Natural killer cell treated with Interleukin-12 subunit alpha and Interleukin-12 subunit beta and Interleukin-15 and Interleukin-18, amount 100 ng/mL, for 72 hours (primary cell): ENCODE measurements at places on chromosomes 16 and 17. TPM values are rescaled to one million over a fixed set of nuclear protein-coding genes. Genes with fewer than 3 reads are reported as not detected.

The LLGL2 gene
- 34.1 TPM for total RNA-seq

GRCh38 chr17:55117164-55117563 lies 147.6 kb upstream of the HLF start:
- DNase-seq = no peak

GRCh38 chr16:22312897-22313781 lies 15.9 kb downstream of the POLR3E start:
- DNase-seq = no peak

GRCh38 chr17:61205401-61205800 lies 194.2 kb upstream of the TBX2 start:
- no peak for DNase-seq

The VWA3A gene
- total RNA-seq = 0.67 TPM

The CD300H gene
- total RNA-seq = not detected

The TBC1D3I gene
- 0.67 TPM for total RNA-seq

The HYDIN gene
- not detected for total RNA-seq

DNA sequence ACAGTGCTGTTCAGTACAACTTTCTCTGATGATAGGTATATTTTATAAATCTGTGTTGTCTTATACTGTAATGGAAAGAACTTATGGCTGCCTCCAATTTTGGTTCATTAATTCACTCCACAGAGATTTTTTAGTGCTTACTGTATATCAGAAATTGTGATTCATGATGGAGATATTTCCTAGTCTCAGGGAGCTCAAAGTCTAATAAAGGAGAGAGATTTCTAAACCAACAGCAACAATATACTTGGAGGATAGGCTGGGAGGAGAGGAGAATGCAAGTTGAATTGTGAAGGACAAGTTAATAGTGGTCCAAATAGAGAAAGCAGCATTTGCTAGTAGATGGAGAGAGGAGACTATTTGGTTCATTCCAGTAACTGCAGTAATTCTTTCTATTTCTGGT lies 63.5 kb downstream of the TANC2 start:
- DNase-seq = no peak

GRCh38 chr16:57265850-57266530 lies 18.5 kb downstream of the PLLP start:
- DNase-seq = no peak

The ANKRD40CL gene
- not detected for total RNA-seq

DNA sequence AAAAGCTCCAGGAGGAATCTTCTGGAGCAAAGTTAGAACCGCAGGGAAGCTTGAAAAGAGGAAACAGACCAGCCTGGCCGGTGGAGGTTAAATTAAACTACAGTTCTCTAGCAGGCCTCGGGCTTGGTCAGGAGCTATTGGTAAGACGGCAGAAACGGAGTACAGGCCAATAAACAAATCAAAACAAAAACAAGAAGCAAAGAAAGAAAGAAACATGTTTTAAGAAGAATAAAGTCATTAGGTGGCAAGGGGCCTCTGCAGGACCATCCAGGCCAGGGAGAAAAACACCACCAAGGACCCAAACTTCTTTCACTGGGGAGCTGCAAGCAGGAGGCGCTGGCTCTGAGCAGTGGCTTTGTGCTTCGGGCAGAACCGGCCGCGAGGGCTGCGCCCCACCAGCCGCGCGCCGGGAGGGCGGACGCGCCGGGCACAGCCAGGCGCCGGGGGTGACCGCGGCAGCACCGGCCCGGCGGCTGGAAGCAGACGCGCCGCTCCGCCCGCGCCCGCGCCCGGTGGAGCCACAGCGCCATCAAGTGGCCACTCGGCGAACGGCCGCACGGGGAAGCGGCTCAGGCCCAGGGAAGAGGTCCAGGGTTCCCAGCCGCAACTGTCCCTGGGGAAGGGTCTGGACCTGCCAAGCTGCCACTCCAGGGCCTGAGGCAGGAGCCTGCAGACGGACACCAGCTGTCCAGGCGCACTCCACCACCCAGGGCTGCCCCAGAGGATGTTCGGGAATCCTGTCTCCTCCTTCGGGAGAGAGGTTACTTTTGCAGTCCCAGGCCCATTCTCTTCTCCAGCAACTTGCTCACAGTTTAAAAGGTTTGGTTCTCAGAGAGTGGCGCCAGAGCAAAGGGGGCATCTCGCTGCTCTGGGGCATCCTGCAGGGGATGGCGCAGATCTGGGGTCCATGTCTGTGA lies 419.4 kb downstream of the SOX9 start:
- peak; percentile 75 for DNase-seq

DNA sequence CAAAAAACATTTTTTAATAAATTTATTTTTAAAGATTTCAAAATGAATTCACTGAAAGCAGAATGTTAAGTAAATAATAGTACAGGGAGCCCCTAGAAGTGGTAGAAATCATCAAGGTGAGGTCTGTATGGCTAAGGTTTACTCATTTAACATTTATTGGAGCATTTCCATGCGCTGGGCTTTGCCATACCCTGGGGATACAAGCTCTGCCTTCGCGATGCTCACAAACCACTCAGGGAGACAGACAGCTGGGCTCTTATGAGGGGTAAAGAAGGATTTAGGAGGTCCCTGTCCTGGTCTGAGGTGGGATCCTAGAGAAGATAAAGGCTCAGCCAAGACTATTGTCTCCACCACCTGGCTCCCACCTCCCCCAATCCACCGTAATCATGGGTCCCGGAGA lies 11.3 kb upstream of the LPCAT2 start:
- DNase-seq = no peak

GRCh38 chr16:87671715-87672270 lies 69.5 kb downstream of the JPH3 start:
- no peak for DNase-seq

The RPH3AL gene
- 2.6 TPM for total RNA-seq

The ZNF629 gene
- total RNA-seq = 3.8 TPM

DNA sequence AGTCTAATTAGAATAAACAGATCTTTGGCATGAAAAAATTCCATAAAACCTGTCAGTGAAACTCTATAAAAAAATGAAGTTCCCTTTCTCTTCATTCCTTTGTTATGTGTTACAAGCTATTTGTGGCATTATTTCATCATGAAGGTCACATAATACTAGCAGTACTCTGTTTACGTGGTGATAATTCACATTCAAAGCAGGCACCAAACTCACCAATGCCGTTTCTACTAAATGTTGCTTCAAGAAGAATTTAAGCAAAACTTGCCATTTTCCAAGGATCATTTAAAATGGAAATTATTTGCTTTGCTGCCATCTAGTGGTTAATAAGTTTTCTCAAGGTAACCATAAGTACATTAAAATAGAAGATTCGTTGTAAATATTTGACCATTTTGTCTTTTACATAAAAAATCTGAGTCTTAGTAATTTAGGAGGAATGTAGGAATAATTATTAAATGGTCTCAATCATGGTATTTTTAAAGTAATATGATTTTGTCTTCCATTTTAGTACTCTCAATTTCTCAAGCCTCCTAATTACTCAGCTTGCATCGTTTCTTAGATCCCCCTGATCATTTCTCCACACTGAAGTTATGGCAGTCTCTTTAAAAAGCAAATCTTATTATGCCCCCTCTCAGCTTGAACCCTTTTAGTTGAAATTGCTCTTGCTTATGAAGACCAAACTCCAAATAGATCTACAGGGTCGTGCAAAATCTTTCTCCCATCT lies 80.8 kb downstream of the OMG start:
- no peak for DNase-seq

GRCh38 chr17:41939044-41939692 lies 8.8 kb downstream of the ODAD4 start:
- no peak for DNase-seq

The SHBG gene
- total RNA-seq = not detected

DNA sequence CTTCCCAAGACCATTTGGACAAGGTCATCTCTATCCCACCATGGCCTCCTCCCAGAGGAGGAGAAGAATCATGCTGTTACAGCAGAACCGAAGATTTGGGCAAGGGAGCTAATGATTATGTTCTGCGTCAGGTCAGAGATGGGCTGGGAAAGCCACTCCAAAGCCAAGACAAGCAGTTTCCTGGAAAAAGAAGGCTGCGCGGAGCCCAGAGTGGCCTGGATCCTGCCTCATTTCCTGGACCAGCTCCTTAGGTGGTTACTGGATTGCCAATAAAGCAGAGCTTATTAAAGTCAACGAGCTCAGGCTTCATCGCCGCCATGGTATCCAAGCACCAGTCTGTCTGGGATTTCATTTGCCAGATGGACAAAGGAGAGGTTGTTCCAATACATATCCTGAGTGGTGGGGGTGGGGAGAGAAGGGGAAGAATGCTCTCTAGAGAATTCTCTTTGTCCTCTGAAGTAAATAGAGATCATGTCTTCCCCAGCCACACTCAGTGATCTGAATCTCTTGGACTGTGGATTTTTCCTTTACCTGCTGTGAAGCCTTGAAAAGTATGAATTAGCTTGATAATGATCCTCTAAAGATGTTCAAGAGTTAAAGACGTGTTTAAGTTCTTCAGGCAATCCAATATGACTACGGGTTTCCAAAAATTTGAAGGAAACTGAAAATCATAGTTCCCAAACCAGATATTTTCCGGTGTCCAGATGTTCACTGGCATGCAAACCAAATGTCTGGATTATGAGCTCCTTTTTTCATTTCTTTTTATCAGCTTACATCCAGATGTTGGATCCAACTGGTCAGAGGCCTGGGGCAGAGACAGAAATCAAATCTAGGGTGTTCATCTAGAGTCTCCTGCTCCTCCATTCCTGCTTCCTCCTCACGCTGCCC lies 17.7 kb downstream of the PRAC1 start:
- DNase-seq = no peak

The ZDHHC7 gene
- total RNA-seq = 28.5 TPM

- no peak for DNase-seq
These were observed 705 bp downstream of the FOXK2 start for GRCh38 chr17:82519971-82520903.

DNA sequence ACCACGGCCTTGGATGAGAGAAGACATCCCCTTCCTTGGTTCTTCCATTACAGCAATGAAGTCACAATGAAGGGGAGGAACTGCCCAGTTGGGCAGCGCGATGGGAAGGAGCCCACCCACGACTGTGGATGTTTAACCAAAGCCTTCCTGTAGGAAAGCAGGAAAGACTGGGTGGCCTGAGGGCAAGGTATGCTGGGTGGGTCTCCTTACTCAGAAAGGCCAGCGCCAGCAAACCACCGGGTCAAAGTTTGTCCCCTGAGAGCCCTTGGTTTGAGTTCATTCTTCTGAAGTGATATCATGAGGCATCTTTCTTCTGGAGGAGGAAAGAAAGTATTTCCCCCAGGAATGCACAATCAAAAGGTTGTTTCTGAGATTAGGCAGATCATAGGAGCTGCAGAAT lies 105.2 kb downstream of the C16orf95 start:
- DNase-seq = no peak

The CRYBA1 gene
- not detected for total RNA-seq

- no peak for DNase-seq
These were observed 19.5 kb downstream of the USP7 start for GRCh38 chr16:8943966-8944759.

- DNase-seq = no peak
These were observed 23.4 kb downstream of the AXIN2 start for GRCh38 chr17:65537845-65538674.

- no peak for DNase-seq
These were observed 13.4 kb upstream of the SRSF1 start for GRCh38 chr17:58020401-58020800.

DNA sequence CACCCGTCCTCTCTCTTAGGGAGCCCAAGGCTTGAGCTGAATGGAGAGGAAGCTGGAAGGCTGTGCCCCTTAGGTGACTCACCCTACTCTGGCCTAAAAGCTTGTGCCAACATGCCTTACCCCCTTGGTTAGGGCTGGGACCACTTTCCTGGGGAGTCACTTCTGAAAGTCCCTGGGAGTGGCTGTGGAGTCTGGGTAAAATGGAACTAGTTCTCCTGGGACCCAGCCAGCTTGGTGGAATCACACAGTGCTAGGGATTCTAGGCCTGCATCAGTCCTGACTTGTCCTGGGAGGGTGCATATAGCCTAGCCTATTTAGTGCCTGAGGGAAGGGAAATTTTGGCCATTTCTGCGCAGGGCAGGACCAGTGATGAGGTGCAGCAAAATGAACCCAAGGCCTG lies 10.5 kb downstream of the MMP28 start:
- DNase-seq = no peak

The SPATA22 gene
- total RNA-seq = not detected

DNA sequence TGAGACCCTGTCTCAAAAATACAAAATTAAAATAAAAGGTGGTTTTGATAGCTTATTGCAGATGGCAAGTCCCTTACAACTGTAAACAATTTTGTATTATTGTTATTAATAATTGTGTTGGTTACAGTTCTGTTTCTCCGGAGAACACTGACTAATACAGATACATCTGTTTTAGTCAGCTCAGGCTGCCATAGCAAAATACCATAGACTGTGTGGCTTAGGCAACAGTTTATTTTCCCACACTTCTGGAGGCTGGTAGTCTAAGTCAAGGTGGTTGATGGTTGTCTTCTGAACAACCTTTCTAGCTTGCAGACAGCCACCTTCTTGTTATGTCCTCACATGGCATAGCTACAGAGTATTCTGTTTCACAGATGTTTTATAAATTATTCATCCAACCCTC lies 14.2 kb upstream of the IL21R start:
- DNase-seq = no peak

The TMC7 gene
- total RNA-seq = not detected

DNA sequence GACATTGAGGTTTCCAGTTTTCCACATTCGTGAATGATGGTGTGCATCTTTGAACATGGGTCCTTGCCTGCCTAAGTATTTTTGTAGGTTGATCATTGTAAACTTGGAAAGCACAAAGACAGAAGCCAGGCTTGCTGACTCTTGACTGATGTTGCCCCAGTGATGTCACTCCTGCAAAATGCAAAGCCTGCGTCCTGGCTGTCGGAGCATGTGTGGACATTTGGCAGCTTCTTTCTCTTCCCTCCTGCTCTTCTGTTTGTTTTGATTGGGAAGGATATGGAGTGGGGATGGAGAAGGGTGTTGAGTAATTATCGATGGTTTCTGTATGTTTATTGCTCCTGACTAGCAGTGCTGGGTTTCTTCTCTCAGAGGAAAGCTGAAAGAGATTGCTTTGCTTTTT lies 3.2 kb downstream of the NDE1 start:
- no peak for DNase-seq

- DNase-seq = no peak
These were observed 79.3 kb downstream of the SDR42E1 start for GRCh38 chr16:81931927-81932326.

DNA sequence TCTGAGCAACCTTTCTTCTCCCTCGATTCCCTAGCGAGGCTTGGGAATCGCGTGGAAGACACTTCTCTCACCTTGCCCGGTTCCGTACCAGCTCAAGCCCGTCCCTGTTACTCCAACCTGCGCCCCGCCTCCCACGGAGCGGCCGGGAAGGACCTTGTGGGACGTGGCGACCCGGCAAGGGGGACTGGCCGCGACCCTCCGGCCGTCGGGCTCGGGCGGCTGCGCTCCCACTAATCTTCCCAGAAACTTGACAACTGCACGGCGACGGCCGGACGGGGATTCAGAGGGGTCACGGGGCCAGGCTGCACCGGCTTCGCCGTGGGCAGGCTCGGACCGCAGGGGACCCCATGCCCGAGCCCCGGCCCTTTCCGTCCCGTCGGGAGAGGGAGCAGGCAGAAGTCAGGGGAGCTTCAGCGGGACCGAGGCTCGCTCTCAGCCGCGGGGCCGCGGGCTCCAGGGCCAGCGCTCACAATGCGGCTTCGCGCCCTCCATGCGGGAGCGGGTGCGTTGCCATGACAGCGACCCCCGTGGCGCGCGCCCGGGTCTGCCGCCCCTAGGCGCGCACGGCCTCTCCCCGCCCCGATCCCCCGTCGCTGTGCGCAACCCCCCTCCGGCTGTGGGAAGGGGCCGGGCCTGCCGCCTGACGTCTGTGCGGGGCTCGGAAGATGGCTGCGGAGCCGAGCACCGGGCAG lies at the start of gene SGSM2:
TSS of gene SGSM2 (plus strand) at position 650 of the 692 bp plus-strand sequence. CDS start 188 bp downstream, outside the sequence.
- peak; percentile 64 for DNase-seq
